ENCODE measurements at places on chromosomes 1 and 21. TPM values are rescaled to one million over a fixed set of nuclear protein-coding genes. Genes with fewer than 3 reads are reported as not detected.

GORAB gene
- 14.2 TPM for total RNA-seq

- H3K27ac ChIP-seq: no peak overlapping the region
- DNase-seq: no peak
- H3K4me3 ChIP-seq: no peak overlapping the region
- no peaks in the 10 kb centered on the region for H3K36me3 ChIP-seq
- no peaks in the 10 kb centered on the region for H3K27me3 ChIP-seq
Measured at GRCh38 chr1:117683571-117684285, 77.9 kb downstream of the TENT5C start.

DNA sequence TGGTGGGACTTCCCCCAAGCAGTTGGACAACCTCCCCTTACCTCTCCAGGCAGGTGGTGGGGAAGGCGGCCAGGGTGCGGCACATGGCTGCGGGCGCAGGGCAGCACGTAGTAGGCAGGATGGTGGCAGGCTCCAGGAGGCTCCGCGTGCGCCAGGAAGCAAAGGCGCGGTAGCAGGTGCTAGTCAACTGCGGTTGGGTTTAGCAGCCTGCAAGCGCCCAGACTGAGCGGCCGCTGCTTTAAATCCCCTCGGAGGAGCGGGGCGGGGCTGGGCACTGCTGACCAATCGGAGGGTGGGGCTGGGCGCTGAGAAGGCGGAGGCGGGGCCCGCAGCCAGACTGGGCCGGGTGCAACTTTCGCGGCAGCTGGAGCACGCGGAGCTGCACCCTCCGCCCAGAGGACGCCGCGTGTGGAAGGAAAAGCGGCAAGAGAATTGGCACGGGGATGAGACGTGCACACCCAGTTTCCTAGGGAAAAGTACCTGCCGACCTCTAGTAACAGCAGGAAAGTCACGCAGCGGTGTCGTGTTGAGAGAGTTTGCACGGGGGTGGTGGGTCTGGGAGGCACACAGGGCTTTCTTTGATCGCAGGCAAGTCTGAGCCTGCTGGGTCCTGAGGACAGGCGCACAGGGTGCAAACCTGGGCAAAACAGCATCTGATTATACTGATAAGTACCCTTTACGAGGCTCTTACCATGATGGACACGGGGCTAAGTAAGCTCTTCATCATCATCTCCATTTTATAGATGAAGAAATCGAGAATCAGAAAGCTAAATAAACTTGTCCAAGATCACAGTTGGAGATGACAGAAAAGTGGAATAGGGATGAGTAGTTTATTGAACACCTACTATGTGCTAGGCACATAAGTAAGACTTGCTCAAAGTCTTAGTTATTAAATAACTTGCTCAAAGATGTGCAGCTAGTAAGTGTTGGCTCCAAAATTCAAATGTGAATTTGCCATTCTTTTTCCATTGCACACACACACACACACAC is at the start of gene RGS16:
Gene RGS16 (minus strand): TSS at position 215 of the 990 bp plus-strand sequence. CDS start 130 bp downstream, at position 85.
- H3K4me3 ChIP-seq: peak within 1 kb of the TSS; percentile 66
- no peaks in the 10 kb centered on the region for H3K36me3 ChIP-seq
- peak within 1 kb of the TSS; percentile 65 for H3K27ac ChIP-seq
- peak; percentile 83 for DNase-seq

DNA sequence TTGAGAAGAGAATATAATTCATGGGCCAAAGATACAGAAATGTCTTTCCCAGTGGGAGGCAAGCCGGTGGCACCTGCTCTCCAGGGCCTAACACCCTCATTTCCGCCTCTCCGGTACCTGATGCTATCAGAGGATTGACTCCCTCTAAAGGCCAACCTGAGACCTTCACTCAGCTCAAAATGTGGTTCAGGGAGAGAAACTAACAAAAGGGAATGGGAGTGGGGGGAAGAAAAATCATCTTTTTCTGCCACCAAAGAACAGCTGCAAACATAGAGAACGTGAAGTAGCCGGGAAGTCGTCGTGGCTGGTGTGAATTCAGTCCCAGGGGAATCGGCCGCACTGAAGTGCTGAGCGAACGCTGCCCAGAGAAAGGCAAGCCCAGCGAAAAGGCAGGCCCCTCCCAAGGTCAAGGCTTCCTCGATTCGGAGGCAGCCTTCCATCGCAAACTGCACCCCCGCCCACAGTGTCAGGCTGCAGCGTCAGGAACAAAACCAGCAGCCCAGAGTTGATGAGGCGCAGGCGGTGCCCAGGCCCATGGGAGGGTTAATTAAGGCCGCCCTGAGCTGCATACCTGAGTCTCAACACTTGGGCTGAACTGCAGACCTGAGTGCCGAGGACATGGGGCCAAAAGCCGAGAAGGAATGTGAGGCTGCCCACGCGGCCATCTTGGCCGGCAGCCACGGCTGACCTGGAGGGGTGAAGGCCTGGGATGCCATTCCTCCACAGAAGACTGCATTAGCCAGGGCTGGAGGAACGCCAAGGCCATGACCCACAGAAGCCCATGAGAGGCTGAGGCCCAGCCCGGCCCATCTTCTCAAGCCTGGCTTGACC is 160.2 kb downstream of the PSMG1 start:
- H3K27me3 ChIP-seq: no peaks in the 10 kb centered on the region
- H3K4me3 ChIP-seq: no peak overlapping the region
- H3K4me1 ChIP-seq: peaks cover 24% of the 10 kb centered on the region
- DNase-seq: no peak

DNA sequence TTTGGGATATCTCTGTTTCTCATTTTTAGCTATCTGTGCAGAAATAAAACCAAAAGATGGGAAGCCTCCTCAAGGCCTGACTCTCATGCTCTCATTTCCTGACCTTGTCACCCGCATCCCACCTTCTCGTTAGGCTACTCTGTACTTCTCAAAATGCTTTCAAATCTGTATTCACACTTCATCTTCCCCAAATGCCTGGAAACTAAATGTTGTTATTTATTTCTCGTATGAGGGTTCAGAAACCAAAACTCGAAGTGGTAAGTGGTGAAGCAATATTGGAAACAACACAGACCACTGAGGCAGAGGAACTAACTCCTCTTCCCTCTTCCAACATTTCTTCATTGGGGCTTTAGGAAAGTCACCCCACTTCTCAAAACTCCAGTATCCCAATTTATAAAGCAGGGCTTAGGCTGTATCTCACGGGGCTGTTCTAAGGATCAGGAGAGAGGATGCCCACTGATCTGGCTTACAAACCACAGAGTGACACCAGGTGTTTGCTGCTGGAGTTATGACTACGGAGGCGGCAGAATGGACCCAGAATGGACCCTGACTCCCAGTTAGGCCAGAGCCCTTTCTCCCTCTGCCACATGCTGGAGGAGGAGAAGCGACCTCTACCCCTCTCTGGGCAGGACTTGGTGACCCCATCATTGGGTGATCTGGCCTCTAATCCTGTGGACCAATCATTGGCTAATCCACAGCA is 3.5 kb downstream of the SLAMF7 start:
- H3K36me3 ChIP-seq: no peaks in the 10 kb centered on the region
- no peak overlapping the region for H3K27ac ChIP-seq
- no peak overlapping the region for H3K4me3 ChIP-seq
- H3K4me1 ChIP-seq: peaks cover 6% of the 10 kb centered on the region

GRCh38 chr21:24420689-24421088 is 1186.6 kb downstream of the MRPL39 start:
- peaks cover 9% of the 10 kb centered on the region for H3K36me3 ChIP-seq
- no peak overlapping the region for H3K27ac ChIP-seq
- H3K4me3 ChIP-seq: no peak overlapping the region
- H3K4me1 ChIP-seq: no peaks in the 10 kb centered on the region
- no peak for DNase-seq

Measured in neural crest cell (in vitro differentiated cells).